GM12891 (cell line): ENCODE measurements at places on chromosomes 13 and 19.

DNA sequence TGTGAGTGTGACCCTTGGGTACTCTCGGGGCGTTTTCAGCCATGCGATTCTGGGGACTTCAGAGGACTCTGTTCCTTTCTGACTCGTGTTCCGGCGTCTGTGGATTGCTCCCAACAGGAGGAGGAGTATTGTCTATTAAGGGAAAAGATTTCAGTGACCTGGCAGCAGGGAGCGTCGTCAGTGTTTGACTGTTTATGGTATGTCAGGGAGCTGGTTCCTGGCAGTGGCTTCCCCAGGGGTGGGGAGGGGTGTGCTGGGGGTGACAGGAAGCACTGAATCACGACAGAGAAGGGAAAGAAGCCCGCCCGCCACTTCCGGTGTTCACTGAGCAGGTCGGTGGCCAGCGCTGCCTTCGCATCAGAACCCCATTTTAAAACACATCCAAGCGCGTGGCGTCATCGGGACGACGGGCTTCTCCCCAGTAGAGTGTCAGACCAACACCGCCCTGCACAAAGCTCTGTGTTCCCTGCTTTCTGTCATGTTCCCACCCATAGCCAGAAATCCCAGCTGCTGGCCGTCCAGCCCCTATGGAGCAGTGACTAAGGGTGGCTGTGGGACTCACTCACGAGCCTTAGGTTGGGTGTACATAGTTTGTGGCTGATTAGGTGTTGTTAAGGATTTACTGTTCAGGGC is 33.8 kb downstream of the COL4A2 start:
- DNase-seq = no peak

DNA sequence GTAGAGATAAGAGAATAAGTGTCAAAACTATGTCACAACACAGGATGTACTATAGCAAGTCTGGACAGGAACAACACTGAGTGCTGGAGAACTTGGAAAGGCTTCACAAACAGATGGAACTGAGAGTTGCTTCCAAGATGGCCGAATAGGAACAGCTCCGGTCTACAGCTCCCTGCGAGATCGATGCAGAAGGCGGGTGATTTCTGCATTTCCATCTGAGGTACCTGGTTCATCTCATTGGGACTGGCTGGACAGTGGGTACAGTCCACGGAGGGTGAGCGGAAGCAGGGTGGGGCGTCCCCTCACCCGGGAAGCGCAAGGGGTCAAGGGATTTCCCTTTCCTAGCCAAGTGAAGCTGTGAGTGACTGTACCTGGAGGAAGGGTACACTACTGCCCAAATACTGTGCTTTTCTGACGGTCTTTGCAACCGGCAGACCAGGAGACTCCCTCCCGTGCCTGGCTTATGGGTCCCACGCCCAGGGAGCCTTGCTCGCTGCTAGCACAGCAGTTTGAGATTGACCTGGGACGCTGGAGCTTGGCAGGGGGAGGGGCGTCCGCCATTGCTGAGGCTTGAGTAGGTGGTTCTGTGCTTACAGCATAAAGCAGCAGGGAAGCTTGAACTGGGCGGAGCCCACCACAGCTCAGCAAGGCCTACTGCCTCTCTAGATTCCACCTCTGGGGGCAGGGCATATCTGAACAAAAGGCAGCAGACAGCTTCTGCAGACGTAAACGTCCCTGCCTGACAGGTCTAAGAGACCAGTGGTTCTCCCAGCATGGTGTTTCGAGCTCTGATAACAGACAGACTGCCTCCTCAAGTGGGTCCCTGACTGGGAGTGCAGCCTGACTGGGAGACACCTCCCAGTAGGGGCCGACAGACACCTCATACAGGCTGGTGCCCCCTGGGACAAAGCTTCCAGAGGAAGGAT is 46.0 kb downstream of the USP12 start:
- DNase-seq = no peak

DNA sequence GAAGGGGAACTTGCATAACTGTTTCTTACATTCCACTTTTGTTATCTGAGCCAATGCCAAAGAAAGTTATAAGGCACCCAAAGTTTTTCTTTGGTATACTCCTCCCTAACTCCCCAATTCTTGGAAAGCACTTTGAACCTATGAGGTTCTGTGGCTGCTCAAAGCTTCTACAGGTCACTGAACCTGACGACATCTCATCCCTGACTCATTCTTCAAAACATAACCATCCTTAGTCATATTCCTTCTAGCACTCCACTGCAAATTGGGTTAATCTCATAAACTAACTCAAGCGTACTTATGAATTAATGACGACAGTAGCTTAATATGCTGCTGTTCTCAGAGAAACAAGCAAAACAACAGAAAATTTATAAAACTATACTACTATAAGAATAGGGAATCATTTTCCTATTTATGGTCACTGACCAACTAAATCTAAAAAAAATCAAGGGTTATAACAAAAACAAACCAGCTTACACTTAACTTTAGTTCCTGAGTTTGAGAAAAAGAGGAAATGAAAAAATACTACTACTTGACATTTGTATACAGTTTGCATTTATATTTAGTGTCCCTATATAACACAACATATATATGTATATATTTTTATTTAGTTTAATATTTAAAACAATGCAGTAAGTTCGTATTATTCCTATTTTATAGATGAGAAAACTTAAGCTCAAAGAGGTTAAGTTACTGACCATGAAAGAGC is 69.1 kb downstream of the CAB39L start:
- DNase-seq = no peak

GRCh38 chr13:53112522-53112921 is 83.9 kb downstream of the OLFM4 start:
- no peak for DNase-seq

DNA sequence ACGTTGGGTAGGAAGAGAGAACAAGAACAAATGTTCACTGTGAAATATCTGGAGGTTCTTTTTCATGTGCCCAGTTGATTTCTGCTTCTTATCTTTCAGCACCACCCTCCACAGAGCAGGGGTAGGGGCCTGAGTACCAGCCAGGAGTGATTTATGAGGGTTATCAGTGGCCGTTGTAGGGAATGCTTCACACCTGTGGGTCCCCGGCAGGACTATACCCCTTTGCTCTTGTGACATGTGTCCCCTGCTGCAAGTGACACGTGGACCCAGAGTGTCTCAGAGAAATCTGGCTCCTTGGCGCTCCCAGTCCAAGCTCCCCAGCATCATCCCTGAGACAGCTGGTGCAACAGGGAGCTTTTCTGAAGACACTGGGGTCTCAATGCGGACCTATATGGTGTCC is 29.7 kb downstream of the SIAH3 start:
- no peak for DNase-seq

GRCh38 chr13:49410006-49410405 is 33.9 kb downstream of the CAB39L start:
- DNase-seq = no peak

- no peak for DNase-seq
These were observed 338.4 kb downstream of the FOXO1 start for GRCh38 chr13:40328091-40328490.

- DNase-seq = no peak
These were observed 211.0 kb upstream of the ZNF536 start for GRCh38 chr19:30161021-30161655.

DNA sequence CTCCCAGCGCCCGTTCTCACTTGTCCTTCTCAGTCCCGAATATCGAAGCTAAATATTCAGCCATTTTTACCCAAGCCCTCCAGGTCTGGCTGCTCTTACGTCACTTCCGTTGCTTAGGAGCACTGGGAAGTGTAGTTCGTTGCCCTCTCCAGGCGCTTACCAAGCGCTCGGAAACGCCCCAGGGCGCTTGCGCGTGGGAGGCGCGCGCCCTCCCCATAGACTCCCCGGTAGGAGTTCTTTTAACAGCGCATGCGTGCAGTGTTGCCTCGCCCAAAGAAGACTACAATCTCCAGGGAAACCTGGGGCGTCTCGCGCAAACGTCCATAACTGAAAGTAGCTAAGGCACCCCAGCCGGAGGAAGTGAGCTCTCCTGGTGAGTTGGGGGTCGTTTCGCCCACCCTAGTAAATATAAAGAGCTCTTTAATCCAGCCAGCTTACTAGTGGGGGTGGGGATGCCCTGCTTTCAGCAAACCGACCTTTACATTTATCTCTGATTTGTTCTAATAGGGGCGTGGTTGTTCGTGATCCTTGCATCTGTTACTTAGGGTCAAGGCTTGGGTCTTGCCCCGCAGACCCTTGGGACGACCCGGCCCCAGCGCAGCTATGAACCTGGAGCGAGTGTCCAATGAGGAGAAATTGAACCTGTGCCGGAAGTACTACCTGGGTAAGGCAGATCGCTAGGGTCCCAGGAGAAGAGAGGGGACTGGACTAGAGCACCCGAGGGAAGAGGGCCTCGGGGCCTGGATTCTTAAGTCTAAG is at the start of the genes PSENEN and U2AF1L4:
PSENEN (plus strand) TSS at position 324 of the 759 bp plus-strand sequence; CDS start at position 604, 280 bp downstream.
U2AF1L4 (minus strand) TSS at position 91 of the 759 bp plus-strand sequence; CDS start at position 64, 27 bp downstream.
- DNase-seq = peak; percentile 74

DNA sequence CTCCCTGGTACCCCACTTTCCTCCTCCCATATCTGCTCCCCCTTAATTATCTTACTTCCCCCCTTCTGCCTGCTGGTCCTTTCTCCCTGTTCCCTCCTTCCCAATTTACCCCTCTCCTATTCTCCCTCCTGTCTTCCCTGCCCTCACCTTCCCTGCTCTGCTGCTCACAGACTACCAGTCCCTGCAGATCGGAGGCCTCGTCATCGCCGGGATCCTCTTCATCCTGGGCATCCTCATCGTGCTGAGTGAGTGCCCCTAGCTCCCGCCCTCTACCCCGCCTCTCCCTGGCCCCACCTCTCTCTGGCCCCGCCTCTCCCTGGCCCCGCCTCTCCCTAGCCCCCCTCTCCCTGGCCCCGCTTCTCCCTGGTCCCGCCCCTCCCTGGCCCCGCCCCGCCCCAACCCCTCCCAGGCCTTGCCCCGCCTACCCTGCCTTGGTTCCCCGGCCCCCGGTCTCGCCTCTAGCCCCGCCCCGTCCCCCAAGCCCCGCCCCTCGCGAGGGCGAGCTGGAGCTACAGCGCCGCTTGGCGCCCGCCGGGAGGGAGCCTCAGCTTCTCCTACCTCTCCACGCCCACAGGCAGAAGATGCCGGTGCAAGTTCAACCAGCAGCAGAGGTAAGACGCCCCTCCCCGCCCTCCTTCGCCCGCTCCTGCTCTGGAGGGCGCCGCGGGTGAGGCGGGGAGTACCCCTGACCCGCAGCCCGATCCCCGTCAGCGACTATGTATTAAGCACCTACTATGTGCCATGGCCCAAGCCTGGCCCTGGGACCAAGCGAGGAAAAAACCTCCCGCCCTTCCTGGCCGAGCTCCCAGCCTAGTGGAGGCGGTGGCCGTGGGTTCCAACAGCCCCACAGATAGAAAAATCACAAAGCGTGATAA is 1.9 kb upstream of the FXYD7 start:
- DNase-seq = peak; percentile 100

DNA sequence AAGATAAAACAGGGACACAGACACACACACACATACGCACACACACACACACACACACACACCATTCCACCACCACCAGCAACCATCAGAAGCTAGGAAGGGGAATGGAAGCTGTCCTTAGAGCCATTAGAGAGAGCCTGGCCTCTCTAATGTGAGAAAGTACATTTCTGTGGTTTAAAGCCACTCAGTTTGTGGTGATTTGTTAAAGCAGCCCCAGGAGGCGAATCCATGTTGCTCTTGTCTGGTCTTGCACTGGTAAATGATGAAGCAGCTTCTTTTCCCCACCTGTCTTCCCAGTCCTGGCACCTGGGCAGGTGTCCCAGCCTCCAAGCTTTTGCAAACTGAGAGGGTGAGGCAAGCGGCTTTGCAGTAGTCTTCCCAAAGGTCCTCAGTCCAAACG is 118.9 kb upstream of the KL start:
- DNase-seq = no peak

GRCh38 chr19:47755762-47756626 is 10.6 kb downstream of the NOP53 start:
- no peak for DNase-seq

GRCh38 chr13:51643105-51643881 is 59.0 kb downstream of the WDFY2 start:
- no peak for DNase-seq

DNA sequence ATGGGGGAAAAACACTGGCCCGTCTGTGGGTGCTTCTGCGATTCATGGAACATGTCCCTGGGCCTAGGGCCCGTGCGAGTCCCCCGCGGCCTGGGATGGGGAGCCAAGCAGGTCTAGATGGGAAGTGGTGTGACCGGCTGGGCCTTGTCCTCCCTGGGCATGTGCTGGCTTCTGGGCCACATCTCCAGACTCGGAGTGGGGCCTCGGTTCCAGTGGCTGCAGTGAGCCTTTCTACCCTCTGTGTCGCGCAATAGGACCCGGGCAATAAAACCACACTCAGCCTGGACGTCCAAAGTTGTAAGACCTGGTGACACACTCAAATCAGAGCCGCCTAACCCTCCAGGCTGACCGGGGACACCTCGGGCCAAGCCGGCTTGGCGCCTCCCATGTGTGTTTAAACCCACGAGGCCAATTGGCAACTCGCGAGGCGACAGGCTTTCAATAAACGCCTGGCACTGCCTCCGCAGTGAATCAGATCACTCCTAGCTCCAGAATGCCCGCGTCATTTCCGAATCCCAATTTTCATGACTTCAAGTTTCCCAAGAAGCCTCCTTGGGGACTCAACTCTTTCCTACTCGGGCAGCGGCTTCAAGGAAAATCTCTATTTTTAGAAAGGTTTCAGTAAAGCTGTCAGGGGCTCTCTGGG is 57.3 kb downstream of the KLF2 start:
- no peak for DNase-seq

GRCh38 chr13:50543782-50544181 is 299.7 kb downstream of the DLEU7 start:
- no peak for DNase-seq

DNA sequence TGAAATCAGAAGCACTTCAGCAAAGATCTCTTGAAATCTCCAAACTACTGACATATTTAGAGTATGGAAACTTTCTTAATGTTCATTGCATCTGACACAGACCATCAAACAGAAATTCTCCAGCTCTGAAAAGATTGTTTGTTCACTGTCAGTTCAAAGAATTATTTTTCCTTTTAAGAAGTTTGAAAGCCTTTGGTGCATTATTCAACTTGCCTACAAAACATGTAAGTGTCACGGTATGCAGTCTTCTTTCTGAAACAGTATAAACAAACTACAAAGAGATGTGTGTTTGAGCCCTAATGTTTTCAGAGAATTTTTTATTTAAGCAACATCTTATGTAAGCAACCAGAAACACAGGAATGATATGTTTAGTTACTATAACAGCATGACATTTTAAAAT is 125.4 kb downstream of the FGF14 start:
- no peak for DNase-seq

GRCh38 chr19:1503089-1503924 is 9.5 kb downstream of the ADAMTSL5 start:
- peak; percentile 74 for DNase-seq

GRCh38 chr19:2497186-2497585 is 21.3 kb downstream of the GADD45B start:
- DNase-seq = no peak

- no peak for DNase-seq
These were observed 4.7 kb upstream of the GSK3A start for GRCh38 chr19:42246922-42247639.
